ENCODE measurements at places on chromosomes 6 and 20. TPM values are rescaled to one million over a fixed set of nuclear protein-coding genes. Genes with fewer than 3 reads are reported as not detected.

DNA sequence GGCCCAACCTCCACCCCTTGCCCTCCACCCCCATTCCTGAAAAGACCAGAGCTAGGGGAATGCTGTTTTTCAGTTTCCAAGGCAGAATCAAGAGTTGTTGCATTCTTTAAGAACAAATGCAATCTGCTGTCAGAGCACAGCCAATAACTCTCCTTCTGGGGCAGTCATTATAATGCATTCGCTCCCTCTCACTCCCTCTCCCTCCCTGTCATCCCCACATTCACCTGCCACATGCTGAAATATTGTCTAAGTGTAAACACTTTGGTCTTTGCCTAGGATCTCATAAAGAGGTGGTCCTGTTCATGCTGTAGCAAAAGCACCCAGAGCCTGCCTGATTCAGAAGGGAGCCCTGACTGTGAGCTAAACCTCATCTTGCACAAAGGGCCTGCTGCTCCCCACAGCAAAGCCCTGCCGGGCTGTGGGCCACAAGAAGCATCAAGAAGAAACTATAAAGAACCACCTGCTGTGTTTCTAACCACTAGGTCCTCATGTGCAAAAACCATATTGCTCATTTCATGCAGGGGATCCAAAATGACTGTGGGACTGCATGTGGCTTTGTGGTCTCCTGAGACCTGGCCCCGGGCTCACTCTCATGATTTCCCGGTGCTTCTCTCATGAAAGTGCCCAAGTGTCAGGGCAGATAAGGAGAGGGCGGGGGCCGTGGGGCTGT is 85.6 kb downstream of the GPR6 start:
- no peak for DNase-seq

GRCh38 chr20:34863421-34863965 is 9.2 kb downstream of the GGT7 start:
- DNase-seq = no peak

The SAPCD1 gene
- total RNA-seq = 2.5 TPM

The OTOR gene
- total RNA-seq = not detected

The FKBP5 gene
- total RNA-seq = 9.4 TPM

Measured in MG63 (cell line).